Glomerular endothelial cell (primary cell): ENCODE measurements at places on chromosomes 12 and 14. TPM values are rescaled to one million over a fixed set of nuclear protein-coding genes. Genes with fewer than 3 reads are reported as not detected.

DNA sequence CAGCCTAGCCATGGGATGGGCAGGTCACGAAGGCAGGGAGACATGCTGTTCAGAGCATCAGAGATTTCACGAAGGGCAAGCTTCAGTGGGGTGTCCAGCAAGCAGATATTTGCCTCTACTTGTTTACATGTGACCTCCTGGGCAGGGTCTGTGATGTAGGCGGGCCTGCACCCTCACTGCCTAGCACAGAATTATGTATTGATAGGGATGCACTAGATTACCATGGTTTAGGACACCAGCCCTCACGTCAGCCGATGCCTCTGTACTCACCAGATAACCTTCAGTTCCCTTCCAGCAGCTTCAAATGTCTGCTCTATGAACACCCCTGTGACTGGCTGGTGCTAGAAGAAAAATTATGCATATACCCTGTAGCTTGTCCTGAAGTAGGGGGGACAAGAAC is 5.1 kb upstream of the EIF5 start:
- no peak for DNase-seq

DNA sequence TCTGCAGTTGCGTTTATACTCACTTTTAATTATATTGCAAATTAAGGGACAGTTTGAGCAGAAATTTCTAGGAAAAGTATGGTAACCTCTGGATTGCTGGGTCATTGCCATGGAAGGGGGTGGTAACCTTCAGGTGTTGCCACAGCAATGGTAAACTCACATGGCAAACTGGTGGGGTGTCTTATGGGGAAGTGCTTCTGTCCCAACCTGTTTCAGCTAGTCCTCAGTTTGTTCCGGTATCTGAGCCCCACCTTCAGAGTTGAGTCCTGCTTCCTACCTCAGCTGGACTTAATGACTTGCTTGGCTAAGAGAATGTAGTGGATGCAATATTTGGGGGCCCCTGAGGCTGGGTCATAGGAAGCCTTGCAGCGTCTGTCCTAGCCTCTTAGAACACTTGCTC is 7.3 kb upstream of the CLMN start:
- DNase-seq: no peak

DNA sequence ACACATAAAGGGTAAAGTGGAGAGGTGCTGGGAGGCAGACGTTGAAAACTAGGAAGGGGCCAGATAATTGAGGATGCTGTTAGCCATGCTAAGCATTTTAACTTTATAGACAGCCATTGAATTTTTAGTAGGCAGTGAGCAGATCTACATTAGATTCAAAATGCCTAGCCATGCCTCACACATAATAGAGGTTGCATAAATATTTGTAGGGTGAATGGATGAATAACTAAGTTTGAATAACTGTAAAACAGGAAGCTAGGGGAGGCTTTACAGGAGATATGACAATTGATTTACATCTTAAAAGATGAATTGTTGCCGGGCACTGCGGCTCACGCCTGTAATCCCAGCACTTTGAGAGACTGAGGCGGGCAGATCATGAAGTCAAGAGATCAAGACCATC is 12.3 kb upstream of the CCNT1 start:
- DNase-seq: no peak

- no peak for DNase-seq
Measured at GRCh38 chr14:103846543-103847450, 578 bp downstream of the PPP1R13B start.

DNA sequence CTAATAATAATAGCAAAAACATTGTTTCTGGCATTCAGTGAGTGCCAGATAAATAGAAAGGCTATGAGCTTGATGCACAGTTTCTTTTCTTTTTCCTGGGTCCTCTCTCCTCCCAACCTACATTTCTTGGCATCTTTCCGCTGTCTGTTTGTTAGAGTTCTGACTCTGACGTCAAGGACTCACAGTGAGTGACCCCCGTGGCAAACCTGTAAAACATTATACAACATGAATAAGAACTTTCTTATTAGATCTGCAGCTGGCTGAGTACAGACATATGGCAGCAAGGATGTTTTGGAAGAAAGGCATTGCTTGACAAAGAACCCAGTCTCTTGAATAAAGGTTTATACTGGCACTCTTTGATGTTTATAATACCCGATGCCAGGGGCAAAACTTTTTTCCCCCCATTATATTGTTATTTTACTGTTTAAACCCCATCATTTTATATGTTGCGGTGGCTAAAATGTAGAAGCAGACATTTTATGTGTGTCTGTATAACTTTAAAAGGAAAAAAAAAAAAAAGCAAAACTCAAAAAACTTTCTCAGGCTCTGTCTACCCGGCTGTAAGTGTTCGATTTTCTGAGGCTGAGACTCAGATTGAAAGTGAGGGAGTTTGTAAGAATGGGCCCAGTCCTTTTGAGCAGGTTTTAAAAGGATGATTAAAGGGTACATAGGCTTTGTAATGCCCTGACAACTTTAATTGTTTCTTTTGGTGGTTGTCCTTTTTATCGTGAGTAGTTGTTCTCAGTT is 159.3 kb downstream of the PDE3A start:
- no peak for DNase-seq

- no peak for DNase-seq
Measured at GRCh38 chr14:77086017-77086727, 11.9 kb upstream of the CIPC start.

- DNase-seq: no peak
Measured at GRCh38 chr12:122067966-122068365, 10.6 kb upstream of the MLXIP start.

DNA sequence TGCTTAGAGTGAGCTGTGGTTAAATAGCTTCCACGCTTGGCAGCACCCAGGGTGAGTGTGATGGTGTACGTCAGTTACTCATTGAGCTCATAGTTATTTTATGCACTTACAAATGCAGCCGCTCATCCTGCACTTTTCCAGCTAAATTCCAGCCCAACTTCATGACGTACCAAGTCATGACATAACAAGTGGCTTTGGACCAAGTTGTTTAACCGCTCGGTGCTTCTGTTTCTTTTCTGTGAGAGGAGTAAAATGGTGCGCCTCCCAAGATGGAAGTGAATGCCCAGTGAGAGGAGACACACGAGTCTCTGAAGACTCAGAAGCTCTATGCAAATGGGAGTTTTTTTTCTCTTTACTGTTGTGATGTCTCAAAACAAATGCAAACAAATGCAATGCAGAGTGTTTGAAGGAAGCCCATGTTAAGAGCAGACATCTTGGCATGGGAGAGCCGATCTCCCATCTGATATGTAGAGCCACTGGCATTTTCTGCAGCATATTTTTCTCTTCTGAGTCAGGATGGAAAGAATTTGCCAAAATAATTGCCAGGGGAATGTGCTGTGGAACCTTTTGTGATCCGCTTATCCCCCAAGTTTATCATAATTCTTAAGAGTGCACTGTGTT is 72.2 kb downstream of the FBXW8 start:
- no peak for DNase-seq

GRCh38 chr12:106910202-106910601 is 45.5 kb upstream of the TMEM263 start:
- DNase-seq: no peak

- no peak for DNase-seq
Measured at GRCh38 chr14:53327716-53328115, 174.6 kb upstream of the DDHD1 start.

DNA sequence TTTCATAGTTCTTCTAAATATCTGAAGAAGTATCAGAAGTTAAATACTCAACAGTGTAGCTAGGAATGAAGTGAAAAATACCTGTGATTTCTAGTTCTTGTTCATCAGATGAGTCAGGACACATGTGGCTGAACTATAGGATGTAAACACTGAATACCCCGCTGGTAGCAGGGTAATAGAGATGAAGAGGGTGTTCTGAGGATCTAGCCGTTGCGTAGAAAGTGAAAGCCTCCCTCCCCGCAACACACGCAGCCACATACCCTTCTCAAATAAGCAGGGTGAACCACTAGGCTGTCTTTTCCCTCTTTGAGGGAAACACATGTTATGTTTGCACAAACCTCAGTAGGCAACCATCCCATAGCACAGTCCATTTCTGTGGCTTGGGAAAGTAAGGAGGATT is 16.4 kb upstream of the RNASE12 start:
- no peak for DNase-seq

DNA sequence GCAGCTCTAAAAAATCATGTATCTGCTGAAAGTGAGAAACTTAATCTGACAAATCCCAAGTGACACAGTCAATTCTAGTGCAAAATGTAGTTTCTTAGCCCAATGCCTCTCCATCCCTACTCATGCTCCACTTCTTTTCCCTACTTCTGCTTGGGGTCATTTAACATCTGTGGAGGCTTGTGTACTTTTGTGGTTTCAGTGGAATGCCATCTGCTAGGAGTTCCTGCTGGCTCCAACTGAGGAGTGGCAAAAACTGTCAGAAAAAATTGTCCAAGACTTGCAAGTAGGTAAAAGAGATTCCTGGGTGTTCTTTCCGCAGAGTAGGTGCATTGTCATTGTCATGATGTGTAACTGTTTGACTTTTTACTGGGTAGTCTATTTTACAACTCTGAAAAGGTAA is 12.5 kb upstream of the AVPR1A start:
- no peak for DNase-seq

SLC7A8 gene
- total RNA-seq: 0.29 TPM in 1 of 2 replicates, not detected in the other

DUSP16 gene
- total RNA-seq: 15.1 and 19.0 TPM in 2 replicates

DHRS2 gene
- not detected in 2 replicates for total RNA-seq

OTUB2 gene
- total RNA-seq: 5.7 and 8.2 TPM in 2 replicates

AKAP3 gene
- 1.2 and 2.6 TPM in 2 replicates for total RNA-seq

SAMD15 gene
- total RNA-seq: 1.1 and 3.3 TPM in 2 replicates

SERPINA9 gene
- not detected in 2 replicates for total RNA-seq

CCDC175 gene
- total RNA-seq: not detected in 2 replicates

PDZRN4 gene
- total RNA-seq: not detected in 2 replicates
